ENCODE measurements at places on chromosomes 5 and 9. TPM values are rescaled to one million over a fixed set of nuclear protein-coding genes. Genes with fewer than 3 reads are reported as not detected.

Gene CYLC2
- not detected for total RNA-seq

Gene BHMT
- total RNA-seq = not detected

Gene NTNG2
- total RNA-seq = 1.9 TPM

Gene FBXL7
- 27.7 TPM for total RNA-seq

Gene FAT2
- not detected for total RNA-seq

Gene TAF1L
- not detected for total RNA-seq

Gene MLANA
- not detected for total RNA-seq

Gene FBN2
- total RNA-seq = 34.1 TPM

Data from left ventricle myocardium inferior (tissue), 1 donor.